HuH-7.5 (cell line): ENCODE measurements at places on chromosomes 5 and 9.

- DNase-seq: no peak
Observed at GRCh38 chr5:14028188-14028587, 83.7 kb upstream of the DNAH5 start.

GRCh38 chr9:27282269-27282668, 14.7 kb downstream of the EQTN start:
- DNase-seq: no peak

DNA sequence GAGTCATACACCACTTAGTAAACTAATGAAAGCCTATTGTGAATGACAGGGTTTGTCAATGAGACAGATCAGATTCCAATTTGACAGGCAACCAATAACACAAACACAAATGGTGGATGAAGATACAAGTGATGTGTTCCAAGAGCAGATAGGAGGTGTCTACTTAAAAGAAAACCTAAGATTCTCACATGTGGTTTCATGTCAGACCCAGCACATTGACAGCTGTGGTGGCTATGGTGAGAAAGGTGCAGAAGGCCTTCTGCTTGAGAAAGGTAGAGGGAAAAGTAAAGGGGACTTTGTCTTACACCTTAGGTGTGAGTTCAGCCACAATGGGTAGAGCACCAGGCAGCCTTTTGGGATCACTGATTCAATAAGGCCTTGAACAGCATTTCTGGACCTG, 11.2 kb downstream of the ANKRD31 start:
- no peak for DNase-seq

DNA sequence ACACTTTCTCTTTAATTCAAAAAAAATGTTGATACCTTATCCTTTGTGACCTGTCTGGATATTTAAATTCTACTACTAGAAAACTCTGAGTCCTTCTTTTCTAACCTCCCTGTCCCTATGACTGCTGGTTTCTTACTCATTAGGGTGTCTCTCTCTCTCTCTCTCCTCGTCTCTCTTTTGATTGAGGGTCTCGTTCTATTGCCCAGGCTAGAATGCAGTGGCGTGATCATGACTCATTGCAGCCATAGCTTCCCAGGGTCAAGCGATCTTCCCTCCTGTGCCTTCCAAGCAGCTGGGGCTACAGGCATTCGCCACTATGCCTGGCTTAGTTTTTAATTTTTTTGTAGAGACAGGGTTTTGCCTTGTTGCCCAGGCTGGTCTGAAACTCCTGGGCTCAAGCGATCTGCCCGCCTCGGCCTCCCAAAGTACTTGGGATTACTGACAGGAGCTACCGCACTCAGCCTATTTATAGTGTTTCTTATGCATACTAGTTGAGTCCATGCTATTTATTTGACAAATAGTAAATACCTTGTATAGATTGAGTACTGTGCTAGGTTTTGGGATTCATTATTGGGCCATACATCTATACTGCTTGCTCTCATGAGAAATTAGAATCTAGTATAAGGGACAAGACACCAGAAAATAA, 61.9 kb downstream of the NSD1 start:
- no peak for DNase-seq

DNA sequence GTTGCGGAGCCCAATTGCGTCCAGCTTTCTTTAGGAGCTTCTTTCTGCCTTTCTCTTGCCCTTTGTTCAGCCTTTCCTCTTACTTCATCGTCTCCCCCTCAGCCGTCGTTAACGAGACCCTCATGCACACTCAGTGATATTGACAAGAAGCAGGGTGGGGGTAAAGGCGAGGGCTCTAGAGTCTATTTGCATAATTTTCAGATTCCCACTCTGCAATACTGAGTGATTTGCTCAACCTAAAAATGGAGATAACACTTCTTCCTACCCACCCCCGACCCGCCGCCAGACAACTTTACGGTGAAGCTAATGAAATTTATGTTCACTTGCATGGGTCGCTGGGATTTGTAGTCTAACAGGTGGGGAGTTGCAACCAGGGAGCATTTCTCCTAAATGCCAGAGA, 1.3 kb upstream of the TBC1D2 start:
- DNase-seq: peak; percentile 60

- DNase-seq: no peak
Observed at GRCh38 chr5:172624996-172625964, 15.8 kb upstream of the NEURL1B start.

DNA sequence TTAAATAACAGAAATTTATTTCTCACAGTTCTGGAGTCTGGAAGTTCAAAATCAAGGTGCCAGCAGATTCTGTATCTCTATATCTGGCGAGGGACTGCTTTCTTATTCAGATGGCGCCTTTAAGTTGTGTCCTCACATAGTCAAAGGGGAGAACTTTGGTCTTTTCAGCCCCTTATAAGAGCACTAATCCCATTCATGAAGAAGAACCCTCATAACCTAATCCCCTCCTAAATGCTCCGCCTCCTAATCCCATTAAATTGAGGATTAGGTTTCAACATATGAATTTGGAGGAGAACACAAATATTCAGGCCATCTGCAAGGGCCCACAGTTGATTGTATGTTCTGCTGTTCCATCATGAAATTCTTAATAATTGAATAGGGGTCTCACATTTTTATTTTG, 10.8 kb upstream of the CCDC152 start:
- no peak for DNase-seq

DNA sequence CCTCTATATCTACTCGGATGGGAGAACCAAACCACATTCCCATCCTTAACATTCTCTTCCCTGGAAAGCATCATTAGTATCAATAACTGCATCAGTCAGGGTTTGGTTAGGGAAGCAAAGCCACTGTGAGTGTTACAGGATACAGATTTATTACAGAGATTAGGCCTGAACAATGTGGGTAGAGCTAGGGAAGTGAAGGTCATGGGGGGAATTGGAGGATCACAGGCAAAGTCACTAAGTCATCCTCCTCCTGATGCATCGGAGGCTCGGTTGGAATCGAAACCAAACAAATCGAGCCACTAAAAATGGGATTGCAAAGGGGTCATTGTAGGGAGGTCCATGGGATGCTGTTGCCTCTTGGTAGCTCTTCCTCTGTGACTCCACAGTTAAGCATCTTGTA, 61.8 kb upstream of the ZBTB43 start:
- DNase-seq: no peak

DNA sequence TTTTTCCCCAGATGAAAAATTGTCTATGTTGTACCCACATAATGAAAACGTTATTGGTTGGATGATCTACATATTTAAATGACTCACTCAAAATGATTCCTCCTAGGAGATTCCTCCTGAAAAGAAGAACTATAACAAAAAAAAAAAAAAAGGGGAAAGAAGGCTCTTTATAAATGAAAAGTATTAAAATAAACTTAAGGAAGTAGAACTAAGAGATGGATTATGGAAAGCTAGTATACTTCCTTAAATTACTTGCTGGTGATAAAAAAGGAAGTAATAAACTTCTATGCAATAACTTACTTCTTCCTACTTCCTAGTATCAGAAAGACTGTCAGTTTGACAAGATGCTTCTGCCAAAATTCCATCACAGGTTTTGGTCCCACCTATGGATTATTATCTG, 1087.7 kb downstream of the CDH12 start:
- DNase-seq: no peak

GRCh38 chr5:116571568-116572349, 2.9 kb downstream of the SEMA6A start:
- peak; percentile 29 for DNase-seq

- no peak for DNase-seq
Observed at GRCh38 chr9:129209580-129209979, 31.5 kb upstream of the IER5L start.

DNA sequence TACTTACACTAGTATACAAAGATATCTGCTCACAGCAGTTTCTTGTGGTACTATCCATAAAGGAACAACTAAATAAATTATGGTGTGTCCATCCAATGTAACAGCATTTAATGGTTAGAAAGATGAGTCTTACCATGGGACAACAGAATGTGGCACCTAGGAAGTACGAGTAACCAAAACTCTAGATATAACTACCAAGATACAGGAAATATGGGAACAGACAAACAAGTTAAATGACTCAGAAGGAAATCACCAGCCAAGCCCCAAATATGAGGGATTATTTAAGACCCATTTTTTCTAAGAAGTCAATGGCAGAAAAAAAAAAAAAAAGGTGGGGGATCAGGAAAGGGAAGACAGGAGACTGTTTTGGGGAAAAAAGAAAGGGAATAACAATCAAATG, 294.8 kb downstream of the PRELID2 start:
- DNase-seq: no peak

DNA sequence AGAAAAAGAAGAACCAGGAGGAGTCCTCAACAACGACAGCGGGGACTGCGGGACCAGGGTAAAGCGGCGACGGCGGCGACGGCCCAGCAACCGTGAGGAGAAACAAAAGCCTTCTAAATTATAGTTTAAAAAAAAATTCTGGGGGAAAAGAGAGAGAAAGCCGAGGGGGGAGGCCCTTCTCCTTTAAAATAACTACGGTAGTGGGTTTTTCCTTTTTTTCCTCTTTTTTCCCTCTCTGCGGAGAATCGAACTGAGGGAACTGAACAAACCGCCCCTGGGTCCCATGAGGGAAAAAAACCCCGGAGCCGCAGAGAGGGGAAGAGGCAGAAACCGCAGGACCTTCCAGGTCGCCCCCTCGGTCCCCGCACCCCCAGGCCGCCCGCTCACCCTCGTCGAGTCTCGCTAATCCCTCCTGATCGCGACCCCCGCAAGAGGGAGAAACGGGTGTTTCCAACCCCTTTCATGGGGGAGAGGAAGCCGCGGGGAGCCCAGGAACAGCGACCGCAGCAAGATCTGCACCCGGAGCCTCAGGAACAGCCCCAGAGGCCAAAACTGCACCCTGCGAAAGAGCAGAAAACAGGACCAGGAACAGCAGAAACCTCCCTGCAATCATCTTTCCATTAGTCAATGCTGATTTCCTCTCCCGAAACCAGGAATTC, 453 bp downstream of the CPEB4 start:
- DNase-seq: no peak

DNA sequence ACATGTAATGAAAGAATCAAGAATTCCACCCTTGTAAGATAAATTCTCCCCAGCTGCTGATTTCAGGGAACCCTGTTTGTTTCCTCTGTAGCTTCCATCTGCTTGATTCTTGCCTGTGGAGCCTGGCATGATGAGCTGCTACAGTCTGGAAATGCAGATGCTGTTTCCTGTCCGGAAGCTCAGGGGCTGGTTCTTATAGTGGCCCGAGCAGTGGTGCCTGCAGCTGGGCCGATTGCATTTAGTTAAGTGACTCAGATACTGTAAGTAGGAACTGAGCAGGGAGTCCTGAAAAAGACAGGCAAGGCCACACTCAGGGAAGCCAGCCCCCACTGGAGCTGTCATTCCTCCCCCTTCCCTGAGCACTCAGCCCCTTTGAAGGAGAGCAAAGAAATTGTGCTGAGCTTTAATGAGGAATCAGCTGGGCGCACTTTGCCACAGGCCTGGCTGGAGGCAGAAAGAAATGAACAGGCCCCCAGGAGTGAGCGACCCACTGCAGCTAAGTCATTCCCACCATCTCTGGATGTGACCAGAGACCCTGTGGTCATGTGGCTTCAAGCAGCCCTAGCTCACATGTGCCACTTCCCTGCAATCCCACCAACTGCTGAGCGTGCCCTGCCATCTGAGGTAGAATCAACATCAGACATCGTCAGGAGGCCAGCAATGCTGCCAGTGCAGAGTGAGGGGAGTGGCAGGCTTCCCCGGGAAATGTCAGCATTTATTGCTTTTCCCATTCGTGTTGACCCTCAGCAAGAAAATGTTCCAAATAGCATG, 206.0 kb upstream of the WWC1 start:
- no peak for DNase-seq

DNA sequence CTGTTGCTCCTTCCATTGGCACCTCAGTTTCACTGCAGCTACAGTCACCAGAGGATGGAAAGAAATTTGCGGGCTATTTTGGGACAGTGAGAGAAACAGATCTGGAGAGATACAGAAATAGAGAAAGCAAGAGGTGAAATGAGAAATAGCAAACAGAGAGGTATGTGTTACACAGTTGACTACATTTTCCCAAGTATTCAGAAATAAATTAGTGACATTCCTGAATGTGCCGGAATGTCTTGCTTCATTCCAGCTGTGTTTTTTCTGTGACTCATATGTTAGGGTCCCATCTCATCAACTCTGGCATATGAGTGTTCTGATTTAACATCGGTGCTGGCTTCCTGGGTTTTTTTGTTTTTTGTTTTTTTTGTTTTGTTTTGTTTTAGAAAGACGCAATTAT, 63.8 kb upstream of the ZNF462 start:
- no peak for DNase-seq

DNA sequence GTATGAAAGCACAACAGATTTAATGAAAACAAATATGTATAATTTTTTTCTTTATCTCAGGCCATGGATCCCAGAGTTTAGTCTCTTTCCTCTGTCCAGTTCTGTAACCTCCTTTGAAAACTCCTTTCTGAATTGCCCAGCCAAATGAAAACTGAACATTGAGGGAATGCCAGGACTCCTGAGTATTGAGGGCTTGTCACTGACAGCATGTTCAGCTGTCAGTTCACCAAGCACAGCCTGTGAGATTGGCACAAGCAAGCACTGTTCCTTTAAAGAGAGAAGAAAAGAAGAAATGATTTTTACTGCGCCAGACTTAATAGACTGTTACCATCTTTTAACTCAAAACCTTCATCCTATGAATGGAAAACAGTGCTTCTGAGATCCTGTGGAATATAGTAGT, 27.3 kb downstream of the TTC1 start:
- DNase-seq: no peak

- DNase-seq: no peak
Observed at GRCh38 chr9:127423476-127423933, 677 bp upstream of the ZNF79 start.

DNA sequence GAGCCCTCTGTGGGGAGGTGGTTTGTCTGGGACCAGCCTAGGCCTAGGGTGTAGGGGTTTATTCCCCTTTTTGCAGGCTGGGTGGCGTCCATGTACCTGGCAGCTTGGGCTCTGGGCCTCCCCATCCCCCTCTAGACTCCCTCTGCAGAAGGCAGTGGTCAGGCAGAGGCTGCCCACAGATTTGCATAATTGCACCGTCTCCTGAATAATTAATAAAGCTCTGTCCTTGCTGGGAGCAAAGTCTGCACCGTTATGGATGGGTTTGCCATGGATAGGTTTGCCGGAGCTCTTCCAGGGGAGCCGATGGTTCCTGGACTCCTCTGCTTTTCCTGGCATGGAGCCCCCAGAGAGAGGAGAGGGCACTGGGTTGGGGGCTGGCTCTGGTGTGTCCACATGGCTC, 60.4 kb downstream of the DAB2IP start:
- DNase-seq: no peak

DNA sequence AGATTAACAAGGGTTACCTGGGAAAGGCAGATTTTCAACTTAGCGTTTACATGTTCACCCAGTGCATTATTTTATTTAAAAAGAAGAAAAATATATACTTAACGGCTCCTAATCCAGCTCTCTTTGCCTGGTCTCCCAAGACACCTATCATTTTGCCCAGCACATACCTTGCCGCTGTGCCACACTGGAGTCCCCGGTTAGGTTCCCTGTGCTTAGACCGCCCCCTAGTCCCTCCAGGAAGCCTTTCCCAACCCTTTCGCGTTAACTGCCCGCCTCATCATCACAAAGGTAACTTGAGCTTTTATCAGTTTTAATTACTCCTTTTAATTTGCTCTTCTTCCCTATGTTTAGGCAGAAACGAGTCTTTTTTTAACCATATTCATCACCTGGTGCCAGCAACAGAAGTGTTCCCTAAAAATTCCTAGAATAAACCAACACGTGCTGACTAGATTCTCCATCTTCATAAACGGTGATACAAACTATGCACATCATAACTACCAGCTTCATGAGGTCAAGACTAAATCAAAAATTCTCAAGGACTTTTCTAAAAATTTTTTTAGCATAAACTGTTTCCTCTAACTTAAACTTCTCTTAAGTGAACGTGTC, 19.7 kb downstream of the DNAJA1 start:
- peak; percentile 51 for DNase-seq
